ENCODE measurements at places on chromosomes 13 and 19.

DNA sequence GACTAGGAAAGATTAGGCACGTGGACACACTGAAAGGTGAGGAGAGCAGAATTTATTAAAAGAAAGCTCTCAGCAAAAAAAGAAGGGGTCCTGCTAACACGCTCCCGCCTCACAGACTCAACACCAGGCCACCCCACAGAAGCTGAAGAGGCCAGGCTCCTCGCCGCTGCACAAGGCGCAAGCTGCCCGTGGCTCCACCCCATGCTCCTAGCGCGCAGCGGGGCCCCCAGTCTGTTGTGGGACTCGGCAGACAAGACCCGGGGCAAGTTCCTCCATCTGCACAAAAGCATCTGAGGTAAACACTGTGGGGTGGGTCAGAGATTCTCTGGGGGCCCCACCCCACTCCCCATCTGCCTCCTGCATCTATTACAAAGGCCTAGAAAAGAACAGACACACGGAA is 1462.4 kb downstream of the EFNB2 start:
- no peak for DNase-seq

- no peak for DNase-seq
Measured at GRCh38 chr19:1904860-1905109, 414 bp upstream of the ADAT3 start.

- no peak for DNase-seq
Measured at GRCh38 chr19:4052114-4052992, 14.3 kb downstream of the ZBTB7A start.

DNA sequence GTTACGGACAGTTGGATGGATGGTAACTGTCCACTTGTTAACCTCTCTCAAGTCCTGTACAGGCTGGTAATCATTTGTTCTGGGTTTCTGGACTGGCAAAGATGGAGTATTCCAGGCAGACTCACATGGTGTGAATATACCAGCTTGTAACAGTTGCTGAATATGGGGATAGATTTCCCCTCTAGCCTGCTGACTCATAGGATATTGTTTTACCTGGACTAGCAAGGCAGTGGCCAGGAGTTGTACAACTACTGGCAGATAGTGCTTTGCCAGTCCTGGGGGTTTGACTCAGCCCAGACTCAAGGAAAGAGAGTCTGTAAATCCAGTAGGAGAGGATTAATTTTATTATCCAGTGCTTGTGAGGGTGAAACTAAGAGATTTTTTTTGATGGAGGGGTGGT is 74.0 kb downstream of the ZNF100 start:
- DNase-seq, result no peak

DNA sequence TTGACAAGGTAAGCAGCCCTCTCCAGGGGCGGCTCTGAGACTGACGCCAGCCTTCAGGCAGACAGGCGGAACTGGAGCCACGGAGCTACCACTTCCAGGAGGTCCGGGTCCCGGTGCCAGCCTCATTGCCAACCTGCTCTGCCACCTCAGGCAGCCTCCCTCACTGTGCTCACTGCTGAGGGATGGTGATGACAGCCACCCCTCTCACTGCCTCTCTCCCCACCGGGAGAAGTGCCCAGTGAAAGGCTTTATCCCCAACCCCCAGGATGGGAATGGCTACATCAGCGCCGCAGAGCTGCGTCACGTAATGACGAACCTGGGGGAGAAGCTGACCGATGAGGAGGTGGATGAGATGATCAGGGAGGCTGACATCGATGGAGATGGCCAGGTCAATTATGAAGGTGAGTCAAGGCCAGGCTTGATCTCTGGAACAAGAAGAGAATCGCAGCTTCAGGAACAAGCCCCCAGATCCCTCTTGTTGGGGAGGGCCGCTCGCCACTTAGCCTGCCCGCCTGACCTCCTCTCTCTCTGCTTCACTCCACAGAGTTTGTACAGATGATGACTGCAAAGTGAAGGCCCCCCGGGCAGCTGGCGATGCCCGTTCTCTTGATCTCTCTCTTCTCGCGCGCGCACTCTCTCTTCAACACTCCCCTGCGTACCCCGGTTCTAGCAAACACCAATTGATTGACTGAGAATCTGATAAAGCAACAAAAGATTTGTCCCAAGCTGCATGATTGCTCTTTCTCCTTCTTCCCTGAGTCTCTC is 7.6 kb downstream of the CALM3 start:
- DNase-seq, result no peak

GRCh38 chr19:3603121-3603811 is 3.4 kb downstream of the TBXA2R start:
- DNase-seq, result no peak

- DNase-seq, result no peak
Measured at GRCh38 chr19:28349604-28350003, 863.3 kb downstream of the UQCRFS1 start.

DNA sequence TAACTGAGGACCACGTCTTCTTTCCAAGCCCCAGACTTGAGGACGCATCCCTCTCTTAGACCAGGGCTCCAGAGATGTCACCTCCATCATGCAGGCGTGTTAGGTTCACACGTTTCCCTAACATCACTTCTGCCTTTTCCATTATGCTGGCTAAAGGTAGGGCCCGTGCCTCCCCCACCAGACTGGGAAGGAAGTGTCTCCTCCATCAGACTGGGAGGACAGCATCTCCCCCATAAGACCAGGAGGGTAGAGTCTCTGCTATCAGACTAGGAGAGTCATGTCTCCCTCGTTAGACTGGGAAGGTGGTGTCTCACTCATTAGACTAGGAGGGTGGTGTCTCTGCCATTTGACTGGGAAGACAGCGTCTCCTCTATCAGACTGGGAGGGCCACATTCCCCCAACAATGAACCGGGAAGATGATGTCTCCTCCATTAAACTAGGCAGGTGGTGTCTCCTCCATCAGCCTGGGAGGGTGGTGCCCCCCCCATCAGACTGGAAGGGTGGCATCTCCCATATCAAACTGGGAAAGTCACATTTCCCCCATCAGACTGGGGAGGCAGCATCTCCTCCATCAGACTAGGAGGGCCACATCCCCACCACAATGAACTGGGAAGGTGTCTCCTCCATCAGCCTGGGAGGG is 18.1 kb upstream of the SPC24 start:
- DNase-seq, result no peak

GRCh38 chr19:35436477-35437405 is 11.3 kb upstream of the FFAR2 start:
- DNase-seq, result no peak

DNA sequence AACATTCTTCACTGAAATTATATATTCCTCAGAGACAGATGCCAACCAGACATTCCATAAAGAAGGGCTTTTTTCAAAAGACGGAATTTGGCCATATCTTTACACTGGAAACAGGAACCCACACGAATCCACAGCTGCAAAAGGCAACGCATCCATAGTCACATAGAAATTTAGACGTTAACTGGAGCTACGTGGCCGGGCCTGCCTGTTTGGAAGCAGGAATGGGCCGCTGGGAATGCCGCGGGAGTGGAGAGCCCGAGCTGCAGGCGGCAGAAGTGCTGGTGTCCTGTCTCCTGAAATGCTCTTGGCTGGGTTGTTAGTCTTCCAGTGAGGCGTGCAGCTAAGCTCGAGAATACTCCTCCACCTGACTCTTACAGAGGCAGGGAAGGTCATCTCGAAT is 122.2 kb downstream of the KL start:
- DNase-seq, result no peak

GRCh38 chr19:38003438-38004185 is 96.6 kb downstream of the SIPA1L3 start:
- peak; percentile 79 for DNase-seq

DNA sequence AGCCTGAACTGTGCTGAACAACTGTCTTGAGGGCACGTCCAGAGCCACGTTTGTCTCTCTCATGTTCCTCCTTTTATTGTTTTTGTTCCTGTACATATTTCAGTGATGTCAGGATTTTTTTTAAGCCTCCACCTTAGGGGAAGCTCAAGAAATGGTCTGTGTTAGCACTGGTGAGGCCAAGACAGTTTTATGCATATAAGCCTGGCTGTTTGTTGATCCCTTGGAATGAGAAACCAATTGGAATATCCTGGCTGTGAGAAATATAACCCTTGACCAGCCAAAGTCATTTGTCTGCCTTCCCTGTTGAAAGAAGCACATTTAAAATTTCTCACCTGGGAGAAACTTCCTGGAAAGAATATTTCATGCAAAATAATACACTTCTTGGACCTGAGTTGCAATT is 115.8 kb downstream of the DNAJC15 start:
- no peak for DNase-seq

DNA sequence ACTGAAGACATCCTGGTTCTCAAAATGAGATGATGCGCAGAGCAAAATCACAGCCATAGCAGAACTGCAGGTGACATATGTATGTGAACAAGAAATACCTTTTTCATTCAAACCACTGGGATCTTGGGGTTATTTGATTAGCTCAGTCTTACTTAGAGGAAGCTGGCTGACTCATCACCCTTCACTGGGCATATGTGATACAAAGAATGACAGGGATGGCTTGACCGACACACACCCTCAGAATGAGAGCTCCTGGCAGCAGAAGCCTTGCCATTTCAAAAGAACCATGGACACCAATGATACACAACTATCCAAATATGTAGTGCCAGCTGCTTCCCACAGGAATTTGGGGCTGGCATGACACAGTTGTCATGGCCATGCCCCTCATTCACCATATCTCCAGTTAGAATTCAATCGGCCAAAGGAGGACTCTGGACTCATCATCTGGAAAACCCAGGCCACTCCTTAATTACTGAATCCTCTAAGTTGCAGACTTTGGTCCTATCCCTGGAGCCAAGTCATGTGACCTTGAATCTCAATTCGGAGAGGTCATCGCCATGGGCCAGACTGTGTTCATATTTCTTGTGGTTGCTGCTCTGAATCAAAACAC is 115.8 kb downstream of the KATNAL1 start:
- DNase-seq, result no peak

DNA sequence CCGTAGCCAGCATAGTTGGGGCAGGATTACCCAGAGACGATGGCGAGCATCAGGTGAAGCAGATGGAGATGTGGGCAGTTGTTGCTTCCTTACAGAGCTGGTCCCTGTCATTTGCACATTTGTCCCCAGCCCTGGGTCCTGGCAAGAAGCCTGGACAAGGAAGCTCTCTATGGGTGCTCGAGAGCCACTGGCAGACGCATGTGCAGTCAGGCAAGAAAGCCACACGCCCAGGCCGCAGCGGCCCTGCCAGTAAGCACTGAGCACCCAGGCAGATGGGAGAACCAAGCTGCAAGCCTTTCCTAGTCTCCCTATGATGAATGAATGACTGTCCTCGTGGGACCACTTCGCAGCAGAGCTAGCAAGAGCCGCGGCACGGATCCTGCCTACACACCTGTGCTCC is 182.8 kb downstream of the FOXO1 start:
- DNase-seq, result no peak

GRCh38 chr19:17861542-17862402 is 2.1 kb downstream of the RPL18A start:
- DNase-seq, result no peak

DNA sequence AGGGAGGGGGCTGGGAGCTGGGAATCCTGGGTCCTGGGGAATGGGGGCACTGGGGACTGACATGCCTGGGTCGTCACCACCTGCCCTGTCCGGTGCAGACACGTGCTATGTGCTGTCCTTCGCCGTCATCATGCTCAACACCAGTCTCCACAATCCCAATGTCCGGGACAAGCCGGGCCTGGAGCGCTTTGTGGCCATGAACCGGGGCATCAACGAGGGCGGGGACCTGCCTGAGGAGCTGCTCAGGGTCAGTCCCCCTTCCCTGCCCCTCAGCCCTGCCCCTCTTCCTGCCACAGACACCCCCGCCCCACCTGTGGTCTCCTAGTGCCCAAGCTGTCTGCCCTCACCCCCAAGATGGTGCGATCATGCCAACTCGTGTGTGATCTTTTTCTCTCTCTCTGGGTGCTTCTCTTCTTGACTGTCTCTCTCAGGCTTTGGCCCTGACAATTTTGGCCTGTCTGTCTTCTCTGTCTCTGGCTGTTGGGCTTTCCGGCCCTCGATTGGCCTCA is 5.0 kb downstream of the CYTH2 start:
- no peak for DNase-seq

DNA sequence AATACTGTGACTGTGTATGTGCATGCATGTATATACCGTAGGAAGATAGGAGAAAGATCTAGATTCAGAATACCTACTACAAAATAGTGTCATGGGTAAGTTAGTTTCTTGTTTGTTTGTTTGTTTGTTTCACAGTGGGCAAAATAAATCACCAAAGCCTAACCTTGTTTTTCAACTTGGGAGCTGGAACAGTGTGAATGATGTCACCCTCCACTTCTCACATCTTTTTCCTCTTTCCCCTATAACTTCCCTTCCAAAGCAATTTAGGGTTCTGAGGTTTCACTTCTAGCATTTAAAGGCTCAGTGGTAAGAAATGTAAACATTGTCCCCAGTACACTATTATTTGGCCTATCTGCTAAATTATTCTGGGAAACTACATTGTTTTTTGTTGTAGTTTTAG is 5.4 kb downstream of the KCTD4 start:
- peak; percentile 49 for DNase-seq

GRCh38 chr13:110627761-110628476 is 12.6 kb downstream of the NAXD start:
- DNase-seq, result no peak

- DNase-seq, result no peak
Measured at GRCh38 chr13:39864221-39864620, 208.8 kb downstream of the COG6 start.

DNA sequence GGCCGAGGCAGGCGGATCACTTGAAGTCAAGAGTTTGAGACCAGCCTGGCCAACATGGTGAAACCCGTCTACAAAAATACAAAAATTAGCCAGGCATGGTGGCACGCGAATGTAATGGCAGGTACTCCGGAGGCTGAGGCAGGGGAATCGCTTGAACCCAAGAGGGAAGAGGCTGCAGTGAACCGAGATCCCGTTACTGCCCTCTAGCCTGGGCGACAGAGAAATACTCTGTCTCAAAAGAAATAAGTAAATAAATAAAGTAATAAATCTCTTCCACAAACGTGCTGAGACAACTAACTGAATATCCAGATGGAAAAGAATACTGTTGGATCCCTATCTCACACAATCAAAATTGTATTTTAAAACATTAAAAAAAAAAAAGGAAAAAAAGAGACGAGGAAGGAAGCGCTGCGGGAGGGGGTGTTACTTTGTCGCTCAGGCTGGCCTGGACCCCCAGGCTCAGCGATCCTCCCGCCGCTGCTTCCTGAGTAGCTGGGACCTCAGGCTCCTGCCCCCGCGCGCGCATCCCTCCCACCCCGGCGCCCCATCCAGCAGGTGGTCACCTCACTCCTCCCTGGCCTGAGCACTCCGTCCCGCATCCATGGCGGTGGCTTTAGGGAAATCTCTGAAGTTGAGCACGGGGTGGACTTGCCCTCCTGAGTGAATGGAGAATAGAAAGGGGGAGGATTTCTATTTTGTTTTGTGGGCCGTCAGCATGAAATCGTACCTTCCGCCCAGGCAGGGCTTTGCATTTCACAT is 628 bp upstream of the ZNF813 start:
- DNase-seq, result peak; percentile 38

DNA sequence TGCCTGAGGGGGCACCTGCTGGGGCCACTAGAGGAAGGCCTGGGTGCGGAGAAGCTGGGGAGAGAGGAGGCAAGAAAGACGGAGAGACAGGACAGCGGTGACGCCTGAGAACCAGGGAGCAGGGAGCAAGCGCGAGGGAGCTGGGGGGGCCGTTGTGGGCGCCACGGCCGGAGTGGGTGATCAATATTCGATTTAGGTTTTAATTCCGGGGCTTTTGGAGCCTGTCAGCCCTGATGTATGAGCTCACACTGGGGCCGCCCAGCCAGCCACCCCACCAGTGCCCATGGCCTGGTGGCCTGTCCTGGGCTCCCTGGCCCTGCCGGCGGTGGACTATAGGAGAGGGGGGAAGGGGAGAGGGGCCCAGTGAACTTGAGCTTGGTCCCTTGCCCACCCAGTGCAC is 8.7 kb upstream of the ERFL start:
- DNase-seq, result no peak

Measured in mesendoderm (in vitro differentiated cells).